SK-N-MC (cell line): ENCODE measurements at places on chromosomes 7 and 10.
A peak's percentile ranks its signal among the peaks of the same experiment; 100 is the strongest.

GRCh38 chr7:159105066-159105780, 39.4 kb downstream of the VIPR2 start:
- no peak for DNase-seq

DNA sequence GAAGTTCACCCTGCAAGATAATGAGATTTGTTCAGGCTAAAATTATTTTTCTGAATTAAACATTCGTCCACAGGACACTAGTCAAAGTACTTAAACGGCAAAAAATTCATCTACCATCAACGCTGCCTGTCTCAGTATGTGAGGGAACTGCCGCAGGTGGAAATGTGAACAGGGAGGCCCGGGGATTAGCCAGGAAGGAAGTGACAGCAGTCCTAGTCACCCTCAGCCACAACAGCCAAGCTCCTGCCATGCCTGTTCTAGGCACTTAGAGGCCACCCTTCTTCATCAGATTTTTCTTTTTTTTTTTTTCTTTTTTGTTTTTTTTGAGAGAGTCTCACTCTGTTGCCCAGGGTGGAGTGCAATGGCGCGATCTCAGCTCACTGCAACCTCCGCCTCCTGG, 9.4 kb downstream of the NUDT5 start:
- no peak for DNase-seq

GRCh38 chr10:128072941-128073645, 53.1 kb downstream of the MKI67 start:
- DNase-seq: no peak

DNA sequence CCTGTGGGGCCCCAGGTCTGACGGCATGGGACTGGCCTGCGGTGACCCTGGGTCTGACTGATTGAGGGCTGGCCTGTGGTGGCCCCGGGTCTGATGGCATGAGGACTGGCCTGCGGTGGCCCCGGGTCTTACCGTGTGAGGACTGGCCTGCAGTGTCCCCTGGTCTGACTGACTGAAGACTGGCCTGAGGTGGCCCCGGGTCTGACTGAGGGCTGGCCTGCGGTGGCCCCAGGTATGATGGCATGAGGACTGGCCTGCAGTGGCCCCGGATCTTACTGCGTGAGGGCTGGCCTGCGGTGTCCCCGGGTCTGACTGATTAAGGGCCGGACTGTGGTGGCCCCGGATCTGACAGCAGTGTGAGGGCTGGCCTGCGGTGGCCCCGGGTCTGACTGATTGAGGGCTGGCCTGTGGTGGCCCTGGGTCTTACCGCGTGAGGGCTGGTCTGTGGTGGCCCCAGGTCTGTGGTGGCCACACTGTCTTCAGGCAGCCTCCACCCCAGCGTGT, 10.9 kb downstream of the JAKMIP3 start:
- DNase-seq: no peak

GRCh38 chr7:101998906-101999240, 181.4 kb downstream of the CUX1 start:
- DNase-seq: no peak

DNA sequence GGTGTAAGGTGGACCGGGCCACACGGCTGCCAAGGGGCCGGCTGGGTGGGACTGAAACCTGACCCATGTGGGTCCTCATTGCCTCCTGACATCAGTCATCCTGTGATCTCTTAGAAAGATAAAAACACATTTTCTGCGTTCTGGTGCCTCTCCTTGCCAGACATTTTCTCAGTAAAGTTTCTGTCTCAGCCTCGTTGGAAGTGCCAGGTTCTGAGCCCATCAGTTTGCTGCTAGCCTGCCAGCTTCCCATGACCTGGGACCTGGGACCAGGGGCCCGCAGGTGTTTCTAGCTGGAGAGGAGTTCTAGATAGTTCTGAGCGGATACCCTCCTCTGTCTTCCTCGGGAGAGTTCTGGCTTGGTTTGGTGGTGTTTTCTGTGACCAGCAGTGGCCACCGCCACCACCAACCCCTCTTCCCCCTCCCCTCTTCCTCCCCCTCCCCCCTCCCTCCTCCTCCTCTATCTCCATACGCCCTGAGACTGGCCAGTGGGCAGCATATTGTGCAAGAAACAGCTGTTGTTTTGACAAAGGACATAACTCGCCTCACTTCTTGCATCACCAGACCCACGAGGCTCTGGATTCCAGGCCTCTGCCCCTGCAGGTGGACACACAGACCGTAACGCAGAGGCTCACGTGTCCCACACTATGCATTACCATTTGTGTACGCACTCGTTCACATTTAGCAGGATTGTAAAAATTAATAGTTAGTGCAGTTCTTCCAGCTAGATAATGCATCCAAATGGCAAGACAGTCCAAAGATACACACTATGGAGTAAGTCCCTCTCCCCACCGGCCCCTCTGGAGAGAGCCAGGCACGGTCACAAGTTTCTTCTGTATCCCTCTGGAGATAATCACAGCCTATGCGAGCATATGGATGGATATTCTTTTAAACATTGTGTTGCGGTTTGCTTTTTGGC, 94.6 kb downstream of the CUX1 start:
- no peak for DNase-seq

DNA sequence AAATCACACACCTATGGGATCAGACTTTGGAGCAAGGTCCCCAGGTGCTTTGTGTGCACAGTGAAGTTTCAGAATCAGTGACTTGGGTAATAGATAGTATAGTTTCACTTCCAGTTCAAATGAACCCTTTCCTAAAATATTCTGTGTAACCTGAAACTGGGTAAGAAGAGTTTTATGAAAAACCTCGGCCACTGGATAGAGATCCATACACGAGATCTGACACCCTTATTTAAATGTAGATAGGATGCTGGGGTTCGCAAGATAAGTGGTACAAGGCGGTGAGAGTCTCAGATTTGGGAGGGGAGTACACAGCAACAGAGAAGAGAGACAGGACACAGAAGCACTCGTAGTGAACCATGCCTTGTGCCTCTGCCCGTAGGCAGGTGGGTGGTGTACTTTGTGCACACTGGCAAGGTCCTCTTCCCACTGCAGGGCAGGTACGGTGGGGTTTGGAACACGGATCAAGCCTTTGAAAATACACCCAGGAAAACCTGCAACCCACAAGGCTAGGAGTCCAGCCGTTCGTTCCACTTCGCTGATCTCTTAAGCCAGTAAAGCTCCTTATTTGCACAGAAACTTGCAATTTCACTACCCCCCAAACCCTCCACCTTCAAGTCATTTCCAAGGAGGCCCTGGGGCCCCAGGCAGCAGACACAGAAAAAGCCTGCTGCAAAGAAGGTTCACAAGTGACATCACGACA, 162.8 kb downstream of the USP6NL start:
- DNase-seq: no peak

DNA sequence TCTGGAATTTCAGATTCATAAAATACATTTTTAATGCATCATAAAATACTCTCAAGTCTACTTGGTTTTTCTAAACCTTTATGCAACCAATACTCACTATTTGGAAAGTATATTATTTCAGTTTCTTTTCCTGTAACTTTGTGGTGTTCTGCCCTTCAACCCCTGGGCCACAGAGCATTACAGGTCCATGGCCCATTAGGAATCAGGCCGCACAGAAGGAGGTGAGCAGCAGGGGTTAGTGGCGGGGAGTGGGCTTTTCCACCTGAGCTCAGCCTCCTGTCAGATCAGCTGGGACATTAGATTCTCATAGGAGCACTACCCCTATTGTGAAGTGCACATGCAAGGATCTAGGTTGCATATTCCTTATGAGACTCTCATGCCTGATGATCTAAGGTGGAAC, 9.7 kb downstream of the SNX13 start:
- DNase-seq: no peak

GRCh38 chr7:36840904-36841303, 116.6 kb upstream of the AOAH start:
- no peak for DNase-seq

DNA sequence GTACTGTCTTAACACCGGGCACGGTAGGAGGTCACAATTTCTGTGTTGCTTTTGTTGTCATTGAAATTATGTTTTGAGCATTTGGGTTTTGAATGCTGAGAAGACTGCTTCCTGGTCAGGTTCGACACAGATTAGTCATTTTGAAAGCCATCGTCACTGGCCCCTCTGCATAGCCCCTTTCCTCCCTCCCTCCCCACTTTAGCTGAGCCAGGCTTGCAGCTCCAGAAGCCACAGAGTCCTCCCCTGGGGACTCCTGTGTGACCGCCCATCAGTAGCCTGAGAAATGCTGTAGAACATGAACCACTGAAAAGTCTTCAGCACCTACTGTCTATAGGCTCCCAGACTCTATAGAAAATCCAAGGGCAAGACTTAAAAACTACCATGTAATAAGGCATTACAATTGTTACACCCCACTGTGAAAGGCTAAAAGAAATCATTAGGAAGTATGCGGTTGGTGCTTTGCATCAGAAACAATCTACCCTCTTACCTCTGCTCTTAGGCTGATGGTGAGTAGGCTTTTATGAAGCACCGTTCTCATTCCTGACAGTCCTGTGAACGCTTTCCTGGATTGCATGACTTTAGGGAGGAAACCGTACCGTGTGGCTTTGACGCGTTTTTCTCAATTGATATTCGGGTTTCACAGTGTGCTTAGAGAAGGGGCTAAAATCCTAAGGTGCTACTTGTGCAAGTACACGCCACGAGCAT, 24.8 kb downstream of the JCAD start:
- DNase-seq: no peak

GRCh38 chr7:50497968-50498367, 47.8 kb upstream of the FIGNL1 start:
- DNase-seq: peak; percentile 44

GRCh38 chr7:102193806-102194205, 92.9 kb upstream of the SH2B2 start:
- no peak for DNase-seq

- DNase-seq: no peak
These were observed 147.3 kb downstream of the JMJD1C start for GRCh38 chr10:63318491-63318890.

- DNase-seq: no peak
These were observed 2.9 kb upstream of the ZNF467 start for GRCh38 chr7:149776289-149776688.

GRCh38 chr10:102646610-102647442, 2.5 kb downstream of the TRIM8 start:
- no peak for DNase-seq

DNA sequence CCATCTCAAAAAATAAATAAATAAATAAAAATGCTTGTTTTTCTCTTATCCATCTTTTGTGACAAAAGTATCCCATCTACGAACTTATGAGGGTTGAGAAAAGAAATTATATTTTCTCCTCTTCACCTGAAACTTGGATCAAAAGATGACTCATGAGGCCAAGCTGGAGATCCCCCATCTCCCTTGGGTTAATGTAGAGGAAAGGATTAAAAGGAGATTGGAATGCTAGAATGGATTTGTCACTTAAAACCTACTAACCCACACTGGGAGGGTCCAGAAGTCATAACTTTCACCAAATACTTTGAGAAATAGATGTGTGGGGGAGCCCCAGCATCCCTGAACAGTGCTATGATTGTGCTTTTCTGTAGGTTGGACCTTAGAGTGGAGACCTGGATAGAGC, 46.3 kb upstream of the PIK3CG start:
- no peak for DNase-seq

DNA sequence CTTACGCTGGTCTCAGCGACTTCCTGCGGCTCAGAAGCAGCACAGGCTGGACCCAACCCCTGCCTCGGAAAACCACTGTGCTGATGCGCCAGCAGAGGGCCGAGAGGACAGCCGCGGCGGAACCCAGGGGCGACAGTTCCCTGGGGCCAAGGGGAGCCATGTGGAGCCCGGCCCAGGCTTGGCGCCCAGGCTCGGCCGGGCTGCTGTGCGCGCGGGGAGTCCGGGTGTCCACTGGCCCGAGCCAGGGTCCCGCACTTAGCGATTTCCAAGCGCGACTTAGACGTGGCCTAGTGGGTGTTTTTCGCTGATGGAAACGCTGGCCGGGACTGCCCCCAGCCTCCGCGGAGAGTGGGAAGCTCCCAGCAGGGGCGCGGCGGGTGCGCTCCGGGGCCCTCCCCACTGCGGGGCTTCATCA, 18.6 kb upstream of the ZNF32 start:
- DNase-seq: no peak

GRCh38 chr10:87739703-87740102, 78.3 kb downstream of the ATAD1 start:
- DNase-seq: no peak

DNA sequence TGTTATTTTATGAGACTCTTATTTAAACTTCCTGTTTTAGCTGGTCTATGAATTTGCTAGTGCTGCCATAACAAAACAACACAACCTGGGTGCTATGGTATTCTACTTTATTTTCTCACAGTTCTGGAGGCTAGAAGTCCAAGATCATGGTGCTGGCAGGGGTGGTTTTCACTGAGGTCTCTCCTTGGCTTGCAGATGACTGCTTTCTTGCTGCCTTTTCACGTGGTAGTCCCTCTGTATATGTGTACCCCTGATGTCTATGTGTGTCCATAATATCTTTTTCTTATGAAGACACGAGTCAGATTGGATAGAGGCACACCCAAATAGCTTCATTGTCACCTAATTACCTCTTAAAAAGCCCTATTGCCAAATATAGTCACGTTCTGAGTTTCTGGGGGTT, 270.5 kb downstream of the BMPER start:
- no peak for DNase-seq

- DNase-seq: no peak
These were observed 17.8 kb upstream of the PCBD1 start for GRCh38 chr10:70906031-70906783.

GRCh38 chr10:123863721-123864482, 27.7 kb downstream of the CPXM2 start:
- no peak for DNase-seq

DNA sequence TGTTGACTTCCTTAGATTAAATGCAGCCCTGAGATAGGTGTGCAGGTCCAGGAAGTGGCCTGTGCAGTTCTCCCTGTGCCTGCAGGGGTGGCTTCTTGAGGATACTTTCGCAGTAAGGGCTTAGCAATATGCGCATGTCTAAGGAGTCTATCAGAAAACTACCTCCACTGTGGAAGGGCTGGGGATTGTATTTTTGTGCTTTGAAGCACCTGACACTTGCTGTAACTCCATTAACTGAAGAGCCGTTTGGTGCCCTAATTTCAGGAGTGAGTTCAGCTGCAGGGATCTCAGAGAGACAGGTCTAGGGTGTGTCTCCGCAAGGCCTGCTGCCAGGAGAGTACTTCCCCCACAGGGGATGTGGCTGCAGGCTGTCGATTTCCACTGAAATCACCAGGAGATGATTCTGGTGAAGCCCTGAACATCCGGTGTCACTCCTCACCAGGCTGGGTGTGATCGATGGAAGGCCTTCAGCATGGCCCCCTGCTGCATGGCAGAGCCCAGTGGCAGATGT, 35.5 kb downstream of the IKZF1 start:
- no peak for DNase-seq

- peak; percentile 47 for DNase-seq
These were observed 18.6 kb upstream of the MEST start for GRCh38 chr7:130473289-130473688.
